ENCODE measurements at places on chromosomes 11 and 22.

GRCh38 chr11:109604481-109605400, 182.8 kb downstream of the C11orf87 start:
- DNase-seq = peak; percentile 20

- no peak for DNase-seq
Measured at GRCh38 chr22:24753914-24754313, 20.6 kb downstream of the PIWIL3 start.

DNA sequence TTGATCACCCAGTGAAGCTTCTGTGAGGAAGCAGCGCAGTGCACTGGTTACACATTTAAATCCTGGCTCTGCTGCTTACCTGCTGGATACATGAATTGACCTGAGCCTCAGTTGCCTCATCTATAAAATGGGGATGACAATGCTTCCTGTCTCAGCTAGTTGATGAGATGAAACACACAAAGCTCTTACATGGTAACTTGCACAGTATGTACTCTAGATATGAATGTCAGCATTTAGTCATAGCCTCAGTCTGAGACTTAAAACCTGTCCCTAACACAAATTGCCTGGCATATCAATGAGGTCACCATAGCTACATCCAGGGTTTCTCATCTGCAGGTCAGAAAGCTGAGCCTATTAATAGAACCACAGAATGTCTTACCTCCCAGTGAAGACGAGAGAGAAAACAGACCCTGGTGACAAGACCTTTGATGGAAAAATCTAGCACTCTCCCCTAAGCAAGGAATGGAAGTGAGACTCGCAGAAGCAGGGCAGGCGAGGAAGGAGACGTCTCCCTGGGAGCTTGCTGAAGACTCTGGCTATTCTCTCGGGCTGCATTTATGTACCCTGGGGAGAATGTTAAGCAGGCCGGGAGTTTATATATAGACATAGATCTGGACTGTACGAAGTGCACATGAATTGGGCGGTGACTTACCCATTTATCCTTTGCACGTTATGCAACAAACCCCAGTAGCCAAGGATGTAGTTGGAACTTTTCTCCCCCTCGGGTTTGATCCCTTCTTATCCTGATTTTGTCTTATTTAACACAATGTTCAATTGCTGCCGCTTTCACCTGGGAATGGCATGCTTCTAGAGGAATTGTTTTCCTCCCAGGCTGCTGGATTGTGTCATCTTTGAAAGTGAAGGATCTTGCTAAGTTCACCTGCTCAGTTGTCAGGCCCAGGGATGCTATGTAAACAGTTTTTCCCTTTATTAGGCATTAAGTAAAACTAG, 18.0 kb downstream of the SDHAF2 start:
- DNase-seq = no peak

GRCh38 chr22:19728271-19728670, 4.9 kb downstream of the GP1BB start:
- DNase-seq = no peak

DNA sequence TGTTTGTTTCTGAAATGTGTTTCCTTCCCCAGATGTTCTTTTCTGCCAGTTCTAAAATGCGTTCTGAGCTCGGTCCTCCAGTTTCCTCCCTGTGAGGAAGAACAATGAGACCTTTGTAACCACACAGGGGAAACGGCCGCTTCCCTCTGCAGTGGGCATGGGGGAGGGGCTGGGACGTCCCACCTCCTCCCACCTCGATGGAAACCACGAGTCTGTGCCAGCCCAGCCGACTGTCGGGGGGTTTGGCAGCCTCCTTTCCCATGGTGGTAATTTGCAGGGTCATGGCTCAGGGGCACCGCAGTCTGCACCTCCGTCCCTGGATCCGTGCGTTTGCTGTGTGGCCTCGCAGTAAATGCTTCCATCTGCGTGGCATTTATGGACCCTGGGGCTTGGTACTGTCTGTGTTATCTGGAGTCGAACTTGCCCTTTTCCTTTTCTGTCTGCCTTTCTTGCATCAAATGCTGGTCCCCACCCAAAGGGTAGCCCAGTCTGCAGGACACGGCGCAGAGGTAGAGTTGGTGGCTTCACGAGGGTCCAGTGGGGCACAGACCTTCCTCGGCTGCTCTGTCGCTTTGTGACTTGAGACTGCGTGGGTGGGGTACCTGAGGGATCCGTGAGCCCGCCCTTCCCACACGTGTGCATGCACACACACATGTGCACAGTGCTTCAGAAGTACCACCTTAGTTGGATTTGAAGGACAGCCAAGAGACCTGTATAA, 16.1 kb downstream of the LRP5 start:
- no peak for DNase-seq

- DNase-seq = no peak
Measured at GRCh38 chr11:6727971-6728760, 43.6 kb downstream of the OR2AG2 start.

DNA sequence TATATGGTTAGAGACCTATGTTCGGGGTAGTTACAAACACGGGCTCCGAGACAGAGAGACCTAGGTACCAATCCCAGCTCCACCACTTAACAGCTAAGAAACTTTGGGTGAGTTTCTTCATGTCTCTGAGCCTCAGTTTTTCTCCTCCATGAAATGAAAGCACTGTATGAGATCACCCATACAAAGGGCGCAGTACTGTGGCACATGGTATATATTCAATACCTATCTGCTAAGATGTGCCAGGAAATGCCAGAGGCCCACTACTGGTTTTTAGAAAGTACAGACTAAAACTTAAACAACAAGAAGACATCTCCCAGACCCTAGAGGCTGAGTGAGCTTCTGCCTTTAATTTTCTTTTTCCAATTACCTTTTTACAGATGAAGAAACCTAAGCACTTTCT, 69.5 kb downstream of the SLC1A2 start:
- DNase-seq = no peak

DNA sequence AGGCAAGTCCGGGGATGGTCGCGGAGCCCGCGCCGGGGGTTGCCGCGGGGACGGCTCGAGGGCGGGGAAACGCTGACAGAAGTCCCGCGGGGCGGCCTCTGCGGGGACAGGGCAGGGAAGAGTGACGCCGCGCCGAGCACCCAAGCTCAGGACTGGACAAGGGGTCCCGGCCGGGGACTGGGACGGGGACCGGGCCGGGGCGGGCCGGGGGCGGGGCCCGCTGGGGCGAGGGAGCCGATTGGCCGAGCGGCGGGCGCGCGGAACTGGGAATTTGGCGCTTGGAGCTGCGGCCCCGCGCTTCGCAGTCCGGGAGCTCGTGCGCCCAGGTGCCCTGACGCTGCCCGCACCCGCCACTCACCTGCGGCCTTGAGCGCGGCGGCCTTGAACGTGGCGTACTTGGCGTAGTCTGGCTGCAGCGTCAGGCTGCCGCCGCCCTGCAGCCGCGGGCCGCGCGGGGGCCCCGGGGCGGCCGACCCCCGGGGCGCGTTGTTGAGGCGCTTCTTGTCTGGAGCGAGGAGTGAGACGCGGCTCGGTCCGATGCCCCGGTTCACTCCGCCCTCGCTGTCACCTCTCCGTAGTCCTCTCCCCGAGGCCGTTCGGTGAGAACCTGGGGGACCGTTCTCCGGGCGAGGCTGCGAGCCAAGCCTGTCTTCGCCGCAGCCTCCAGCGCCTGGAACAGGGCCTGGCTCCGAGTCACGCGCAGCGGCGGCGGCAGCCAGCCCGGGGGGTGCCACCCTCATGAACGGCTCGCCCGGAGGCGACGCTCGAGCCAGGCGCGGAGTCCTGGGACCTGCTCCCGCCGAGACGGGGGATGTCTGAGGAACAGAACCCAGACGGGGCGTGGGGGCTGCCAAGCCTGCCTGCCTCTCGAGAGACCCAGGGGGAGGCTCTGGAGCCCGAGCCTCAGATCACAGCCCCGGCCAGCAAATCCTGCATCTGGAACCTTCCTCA, 4.5 kb downstream of the SHISA8 start:
- DNase-seq = peak; percentile 8

DNA sequence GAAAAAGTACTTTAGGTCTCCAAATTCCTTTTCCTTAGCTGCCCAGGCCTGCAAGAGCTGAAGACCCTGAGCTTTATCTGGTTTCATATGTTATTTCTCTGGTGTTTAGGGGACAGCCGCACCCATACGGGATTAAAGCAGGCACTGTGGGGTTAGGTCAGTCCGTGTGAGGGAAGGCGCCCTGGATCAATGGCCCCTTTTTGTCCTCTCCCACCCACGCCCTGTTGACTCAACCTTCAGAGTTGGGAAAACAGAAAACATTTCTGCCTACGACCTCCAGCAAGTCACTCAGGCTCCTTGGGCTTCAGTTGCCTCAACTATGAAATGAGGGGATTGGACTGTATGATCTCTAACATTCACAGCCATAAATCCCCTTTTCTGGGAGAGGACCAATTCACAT, 55.2 kb upstream of the BARX2 start:
- DNase-seq = no peak

- DNase-seq = peak; percentile 82
Measured at GRCh38 chr11:122655527-122656072, at the start of gene UBASH3B. TSS of gene UBASH3B (plus strand) at chr11:122655722. CDS start at chr11:122656050, 328 bp downstream.

GRCh38 chr22:49306632-49307480, 520.8 kb downstream of the BRD1 start:
- DNase-seq = no peak

DNA sequence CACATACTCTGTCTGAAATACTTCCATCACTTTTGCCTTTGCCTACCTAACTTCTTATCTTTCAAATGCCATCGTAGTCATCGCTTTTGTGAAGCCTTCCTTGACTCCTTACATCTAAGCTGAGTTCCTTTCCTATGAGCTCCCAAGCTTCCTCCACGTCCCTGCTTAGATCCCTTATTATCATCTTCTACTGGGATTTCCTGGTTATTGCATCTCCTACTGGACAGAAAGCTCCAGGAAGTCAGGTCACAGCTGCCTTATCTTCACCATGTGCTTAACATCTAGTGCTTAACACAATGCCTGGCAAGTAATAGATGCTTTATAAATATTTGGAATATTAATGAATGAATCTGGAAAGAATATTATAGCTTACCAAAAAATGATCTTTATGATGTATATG, 5.9 kb downstream of the YPEL4 start:
- no peak for DNase-seq

DNA sequence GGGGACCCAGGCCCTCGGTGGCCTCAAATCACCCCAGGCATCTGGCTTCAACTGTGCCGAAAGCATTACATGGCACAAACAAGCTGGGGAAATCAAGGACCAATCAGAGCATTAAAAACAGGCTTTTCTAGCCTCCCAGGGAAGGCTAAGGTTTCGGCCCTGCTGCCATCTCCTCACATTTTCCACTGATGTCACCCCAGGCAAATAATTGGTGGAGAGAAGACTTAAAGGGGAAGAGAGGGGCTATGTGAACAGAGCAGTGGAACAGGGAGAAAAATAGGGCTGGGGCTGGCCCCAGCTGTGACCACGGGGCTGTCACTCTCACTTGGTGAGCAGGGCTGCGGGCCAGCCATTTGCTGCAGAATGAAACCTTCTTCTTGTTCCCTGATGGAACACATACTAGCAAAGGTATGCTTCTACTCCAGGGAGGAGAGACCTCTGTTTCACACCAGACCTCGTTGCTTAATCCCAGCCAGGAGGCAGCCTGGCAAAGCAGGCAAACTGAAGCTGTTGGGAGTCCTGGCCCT, 581.3 kb downstream of the SOX6 start:
- no peak for DNase-seq

GRCh38 chr11:65539744-65540289, 14.9 kb downstream of the SCYL1 start:
- DNase-seq = no peak

DNA sequence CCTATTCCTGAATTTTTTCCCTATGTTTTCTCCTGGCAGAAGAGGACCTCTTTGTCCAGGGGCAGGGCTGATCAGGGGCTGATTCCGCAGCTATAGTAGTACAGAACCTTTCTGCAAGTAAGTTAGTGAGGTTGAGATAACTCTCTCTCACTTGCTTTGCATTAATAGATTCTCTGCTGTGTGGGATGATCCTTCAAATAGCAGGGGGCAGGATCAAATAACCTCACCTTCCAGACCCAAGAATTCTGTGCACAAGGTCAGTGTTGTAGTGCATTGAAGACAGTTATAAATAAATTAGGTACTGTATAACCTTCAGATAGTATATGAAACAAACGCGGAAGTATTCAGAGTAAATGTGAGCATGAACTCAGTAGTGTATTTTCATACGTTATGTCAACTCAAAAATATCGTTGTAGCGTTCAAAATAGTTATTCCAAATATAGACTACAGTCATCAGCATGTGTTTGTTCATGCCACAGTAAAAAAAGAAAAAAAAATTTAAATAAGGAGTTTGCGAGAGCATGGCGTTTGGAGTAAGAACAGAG, 278 bp downstream of the MMP26 start:
- no peak for DNase-seq

- DNase-seq = no peak
Measured at GRCh38 chr22:44068422-44069191, 44.5 kb downstream of the PARVB start.

DNA sequence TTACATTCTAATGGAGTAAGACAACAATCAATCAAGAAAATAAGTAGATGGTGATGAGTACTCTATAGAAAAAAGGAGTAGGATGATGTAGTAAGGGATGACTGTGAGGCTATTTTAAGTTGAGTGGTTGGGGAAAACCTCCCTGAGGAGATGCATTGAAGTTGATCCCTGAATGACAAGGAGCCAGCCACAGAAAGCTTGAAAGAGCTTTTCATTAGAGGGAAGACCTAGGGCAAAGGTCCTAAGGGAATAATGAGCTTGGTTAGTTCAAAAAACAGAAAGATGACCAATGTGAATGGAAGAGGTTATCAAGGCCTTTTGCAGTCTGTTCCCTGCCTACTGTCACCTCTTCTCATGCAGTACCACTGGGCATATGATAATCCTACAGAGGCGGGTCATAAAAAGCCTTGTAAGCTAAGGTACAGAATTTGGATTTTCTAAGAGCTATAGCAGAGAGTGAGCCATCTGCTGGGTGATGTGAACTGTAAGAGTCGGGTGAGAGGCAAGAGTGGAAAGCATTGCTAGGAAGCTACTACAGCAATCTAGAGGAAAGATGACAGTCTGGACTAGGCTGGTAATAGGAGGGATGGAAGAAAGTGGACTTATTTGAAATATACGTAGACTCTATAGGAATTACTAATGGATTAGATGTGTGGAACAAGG, 3.1 kb downstream of the PPP2R1B start:
- no peak for DNase-seq

- DNase-seq = no peak
Measured at GRCh38 chr22:37079158-37079557, 27.6 kb downstream of the KCTD17 start.

GRCh38 chr11:58726737-58727414, 4.9 kb downstream of the GLYAT start:
- DNase-seq = no peak

DNA sequence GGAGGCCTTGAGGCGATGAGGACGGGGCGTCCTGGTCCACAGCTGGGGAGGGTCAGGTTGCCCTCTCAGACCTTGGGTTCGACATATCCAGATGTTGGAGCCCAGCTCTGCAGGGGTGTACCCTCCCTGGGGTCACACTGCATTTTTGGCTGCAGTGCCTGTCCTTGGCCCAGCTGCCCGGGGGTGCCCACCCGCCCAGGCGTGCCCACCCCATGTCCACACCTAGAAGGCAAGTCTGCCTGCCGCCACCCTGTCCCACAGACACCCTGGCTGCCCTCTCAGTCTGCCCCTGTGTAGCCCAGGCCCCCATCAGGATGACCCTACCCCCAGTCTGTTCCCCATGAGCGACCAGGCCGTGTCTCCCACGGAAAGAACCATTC, 3.0 kb downstream of the LSP1 start:
- no peak for DNase-seq

GRCh38 chr22:44545773-44546172, 47.7 kb upstream of the RTL6 start:
- no peak for DNase-seq

GRCh38 chr11:75673977-75674582, 5.2 kb upstream of the MAP6 start:
- peak; percentile 53 for DNase-seq
